Left lobe of liver (tissue), 2 donors: ENCODE measurements at places on chromosomes 7 and 10.

GRCh38 chr10:48508791-48509772, 95.8 kb downstream of the ARHGAP22 start:
- DNase-seq = peak; percentile 30

GRCh38 chr10:133110609-133111275, 23.0 kb downstream of the ADGRA1 start:
- DNase-seq = no peak

DNA sequence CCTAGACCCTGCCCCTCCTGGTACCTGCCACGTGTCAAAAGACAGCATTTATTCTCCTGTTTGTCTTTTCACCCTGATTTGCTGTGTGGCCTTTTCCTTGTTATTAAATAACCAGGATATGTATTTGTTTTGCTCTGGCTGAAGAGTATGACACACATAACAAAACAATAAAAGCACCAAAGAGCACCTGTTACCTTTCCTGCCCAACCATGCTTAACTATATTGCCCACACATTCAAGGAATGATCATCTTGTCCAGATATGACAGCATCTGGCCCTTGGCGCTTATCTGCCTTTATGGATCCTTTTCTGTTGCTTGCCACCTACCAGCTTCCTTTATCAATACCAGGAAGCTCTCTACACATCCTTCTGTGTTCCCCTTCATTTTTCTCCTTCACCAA, 357.7 kb downstream of the FGFR2 start:
- DNase-seq = no peak

- DNase-seq = no peak
Measured at GRCh38 chr7:75756991-75757676, 14.9 kb downstream of the CCL26 start.

DNA sequence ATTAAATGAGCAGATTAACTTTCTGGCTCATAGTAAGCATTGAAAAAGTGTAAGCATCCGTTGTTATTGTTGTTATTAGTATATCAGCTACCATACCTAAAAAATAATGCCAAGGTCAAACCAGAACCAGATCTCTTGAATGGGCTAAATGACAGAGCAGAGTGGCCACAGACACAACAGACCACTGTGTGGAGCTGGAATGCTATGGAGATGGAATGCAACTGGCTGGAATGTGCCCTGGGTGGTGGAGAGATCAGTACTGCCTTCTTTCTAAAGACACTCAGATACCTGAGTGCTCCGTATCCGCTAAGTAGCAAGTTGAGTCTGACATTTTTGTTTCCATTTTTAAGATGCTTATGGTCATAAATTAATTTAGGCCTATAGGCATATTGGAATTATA, 20.5 kb upstream of the DNAJB12 start:
- no peak for DNase-seq

- no peak for DNase-seq
Measured at GRCh38 chr10:120600871-120601649, 144.0 kb downstream of the PLPP4 start.

- DNase-seq = no peak
Measured at GRCh38 chr10:14592566-14592965, 182.1 kb downstream of the FAM107B start.

DNA sequence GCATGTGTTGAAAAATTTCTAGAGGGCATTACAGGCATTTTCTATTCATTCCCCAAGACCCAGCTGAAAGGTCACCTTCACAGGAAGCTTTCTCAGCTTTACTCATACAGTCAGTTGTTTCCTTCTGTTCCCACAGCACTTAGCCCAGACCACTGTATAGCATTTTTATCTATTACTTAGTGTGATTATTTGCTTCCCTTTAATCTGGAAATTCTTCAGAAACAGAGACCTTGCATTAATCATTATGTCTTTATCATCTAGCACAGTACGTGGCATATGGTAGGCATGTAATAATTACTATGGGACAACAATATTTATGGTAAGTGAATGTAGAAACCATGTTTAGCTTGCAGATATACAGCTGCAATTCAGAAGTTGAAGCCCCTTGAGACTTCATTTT, 38.2 kb upstream of the CDK6 start:
- no peak for DNase-seq

- DNase-seq = no peak
Measured at GRCh38 chr10:66180581-66181318, 745.1 kb upstream of the LRRTM3 start.

- DNase-seq = peak; percentile 82
Measured at GRCh38 chr10:71860243-71861029, 9.4 kb upstream of the PSAP start.

DNA sequence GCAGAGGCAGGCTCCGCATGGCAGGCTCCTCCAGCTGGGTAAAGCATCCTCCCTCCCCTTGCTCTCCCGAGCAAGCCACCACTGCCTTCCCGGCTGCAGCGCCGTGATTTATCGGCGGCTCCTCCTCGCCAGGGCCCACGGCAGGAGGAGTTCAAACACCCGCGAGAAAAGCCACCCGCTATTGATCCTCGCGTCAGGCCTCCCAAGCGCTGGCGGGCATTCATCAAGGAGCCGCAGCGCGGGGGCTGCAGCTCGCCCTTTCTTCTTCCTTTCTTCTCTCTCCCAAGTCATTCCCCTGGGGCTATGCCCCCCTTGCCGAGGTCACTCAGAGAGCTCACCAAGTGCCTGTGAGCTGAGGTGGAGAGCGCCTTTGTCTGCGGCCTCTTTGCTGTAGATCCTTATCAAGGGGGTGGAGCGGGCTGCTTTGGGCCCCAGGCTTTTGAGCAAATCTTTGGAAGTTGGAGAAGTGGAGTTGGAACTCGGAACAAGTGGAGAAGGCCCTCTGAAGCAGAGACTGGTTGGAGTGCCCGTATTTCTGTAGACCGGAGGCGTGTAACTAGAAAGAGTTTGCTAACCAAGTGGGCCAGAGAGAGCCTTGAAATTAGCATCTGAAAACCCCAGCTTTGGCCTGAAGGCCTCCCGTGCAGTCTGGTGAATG, 107.2 kb upstream of the PPIF start:
- no peak for DNase-seq

DNA sequence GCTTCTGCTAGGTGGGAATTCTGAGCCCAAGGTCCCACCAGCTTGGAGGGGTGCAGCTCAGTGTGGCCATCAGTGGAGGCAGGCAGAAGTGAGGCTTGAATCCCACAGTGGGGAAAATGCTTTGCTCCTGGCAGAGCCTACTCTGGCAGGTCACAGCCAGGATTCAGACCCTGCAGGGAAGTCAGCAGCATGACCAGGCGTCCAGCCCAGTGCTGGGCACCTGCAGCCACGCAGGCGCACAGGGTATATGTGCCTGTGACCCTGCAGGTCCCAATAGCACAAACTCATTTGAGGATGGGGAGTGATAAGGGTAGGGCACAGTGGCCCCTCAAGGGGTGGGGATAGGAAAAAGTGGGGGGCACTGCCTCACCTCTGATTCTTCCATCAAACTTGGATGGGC, 8.4 kb upstream of the AEBP1 start:
- DNase-seq = no peak

DNA sequence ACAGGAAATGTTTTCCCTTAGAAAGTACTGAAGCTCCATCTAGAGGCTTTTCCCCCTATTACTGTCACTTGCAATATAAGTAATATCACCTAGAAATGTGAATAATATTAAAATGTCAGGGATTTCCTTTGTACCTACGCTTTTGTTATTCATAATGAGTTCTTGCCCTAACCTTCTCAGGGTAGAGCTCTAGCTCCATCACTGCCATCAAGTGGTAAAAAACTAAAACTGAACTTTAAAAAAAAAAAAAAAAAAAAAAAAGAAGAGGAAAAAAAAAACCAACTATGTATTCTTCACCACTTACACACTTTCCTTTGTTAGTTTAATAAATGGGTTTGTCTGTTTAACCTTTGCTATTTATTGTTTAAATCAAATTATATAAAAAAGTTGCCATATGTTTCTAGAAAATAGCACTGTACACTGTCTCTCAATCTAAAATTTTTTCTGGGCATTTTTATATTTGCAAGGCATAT, 49.9 kb downstream of the DNAJC1 start:
- no peak for DNase-seq

GRCh38 chr7:95539426-95539825, 53.7 kb downstream of the ASB4 start:
- DNase-seq = no peak

DNA sequence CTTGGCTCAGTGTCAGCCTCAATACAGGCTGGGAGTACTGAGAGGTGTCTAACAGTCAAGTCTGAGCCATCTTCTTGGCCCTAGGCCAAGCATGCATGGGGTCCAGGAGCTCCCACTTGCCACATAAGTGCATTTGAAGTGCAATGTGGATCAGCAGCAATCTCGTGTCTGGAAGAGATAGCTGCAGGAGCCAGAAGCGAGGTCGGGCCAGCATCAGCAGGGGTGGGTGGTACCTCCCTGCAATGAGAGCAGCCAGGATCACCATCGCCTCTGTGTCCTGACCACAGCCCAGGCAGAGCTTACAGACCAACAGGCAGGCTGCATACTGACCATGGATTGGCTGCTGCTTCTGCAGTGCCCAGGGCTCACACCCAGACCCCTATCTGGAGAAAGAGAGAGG, 83.0 kb upstream of the CXCL12 start:
- no peak for DNase-seq

DNA sequence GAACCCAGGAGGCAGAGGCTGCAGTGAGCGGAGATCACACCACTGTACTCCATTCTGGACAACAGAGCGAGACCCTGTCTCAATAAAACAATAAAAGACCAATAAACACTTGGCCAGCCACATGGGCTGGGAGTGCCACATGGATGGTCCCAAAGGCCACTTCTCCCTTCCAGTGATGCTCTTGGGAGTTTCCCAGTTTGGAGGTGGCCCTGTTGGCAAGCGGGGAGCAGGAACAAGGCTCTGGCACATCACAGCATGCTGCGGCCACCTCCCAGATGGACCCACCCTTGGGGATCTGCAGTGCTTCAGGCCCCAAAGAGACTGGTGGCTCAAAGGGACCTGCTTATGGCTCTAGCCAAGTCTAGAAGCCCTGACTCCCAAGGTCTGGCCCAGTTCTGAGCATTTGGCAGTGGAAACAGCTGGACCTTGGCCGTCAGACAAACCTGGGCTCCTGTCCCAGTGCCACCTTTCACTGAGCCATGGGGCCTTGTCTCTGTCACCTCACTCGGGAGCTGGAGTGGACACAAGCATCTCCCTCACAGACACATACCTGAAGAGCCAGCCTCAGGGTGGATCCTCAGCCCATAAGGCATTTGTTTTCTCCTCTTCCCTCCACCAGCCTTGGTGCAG, 91.7 kb downstream of the COL13A1 start:
- DNase-seq = peak; percentile 90
